ENCODE measurements at places on chromosomes 1 and 21.

GRCh38 chr1:203649551-203649998 lies 22.9 kb downstream of the ATP2B4 start:
- no peak for DNase-seq

DNA sequence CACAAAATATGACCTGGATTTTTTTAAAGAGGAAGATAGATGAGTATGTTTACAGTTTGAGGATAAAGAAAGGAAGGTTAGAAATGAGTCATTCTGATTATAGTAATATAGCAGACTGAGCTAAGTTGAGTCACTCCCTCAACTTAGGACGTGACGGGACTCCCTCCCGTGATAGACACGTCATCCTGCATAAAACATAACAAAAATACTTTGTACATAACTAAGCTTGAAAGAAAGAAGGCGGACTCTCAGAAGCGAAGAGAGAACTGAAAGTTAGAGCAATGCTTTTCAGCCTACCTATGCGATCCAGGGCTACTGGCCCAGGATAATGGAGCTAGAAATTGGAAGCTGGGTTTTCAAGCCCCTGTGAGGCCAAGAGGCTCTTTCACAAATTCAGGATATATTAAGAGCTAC lies 53.0 kb upstream of the DESI2 start:
- peak; percentile 6 for DNase-seq

GRCh38 chr1:94819945-94820746 lies at the start of gene SLC44A3:
Gene SLC44A3, plus strand, starts transcription at chr1:94820357. Its CDS starts 95 bp downstream, at chr1:94820452.
- no peak for DNase-seq

GRCh38 chr21:37615962-37616361 lies 249.4 kb downstream of the DYRK1A start:
- no peak for DNase-seq

GRCh38 chr1:185894791-185895190 lies 160.6 kb downstream of the HMCN1 start:
- DNase-seq: no peak

DNA sequence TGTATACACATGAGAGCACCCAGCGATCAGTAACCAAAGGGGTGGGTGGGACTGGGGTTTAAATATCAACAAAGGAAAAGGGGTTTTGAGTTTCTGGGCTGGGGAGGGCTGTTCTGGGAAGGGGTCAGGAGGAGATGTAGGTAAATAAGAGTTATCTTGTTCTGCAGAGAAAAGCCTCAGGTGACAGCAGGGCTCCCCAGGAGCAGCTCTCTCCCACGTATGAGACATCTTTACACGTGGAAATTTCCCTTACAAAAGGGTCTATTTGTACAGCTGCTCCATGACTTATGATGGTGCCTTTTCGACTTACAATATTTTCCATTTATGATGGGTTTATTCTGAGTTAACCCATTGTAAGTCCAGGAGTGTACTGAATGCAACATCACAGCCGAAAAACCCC lies 16.3 kb upstream of the PADI2 start:
- no peak for DNase-seq

DNA sequence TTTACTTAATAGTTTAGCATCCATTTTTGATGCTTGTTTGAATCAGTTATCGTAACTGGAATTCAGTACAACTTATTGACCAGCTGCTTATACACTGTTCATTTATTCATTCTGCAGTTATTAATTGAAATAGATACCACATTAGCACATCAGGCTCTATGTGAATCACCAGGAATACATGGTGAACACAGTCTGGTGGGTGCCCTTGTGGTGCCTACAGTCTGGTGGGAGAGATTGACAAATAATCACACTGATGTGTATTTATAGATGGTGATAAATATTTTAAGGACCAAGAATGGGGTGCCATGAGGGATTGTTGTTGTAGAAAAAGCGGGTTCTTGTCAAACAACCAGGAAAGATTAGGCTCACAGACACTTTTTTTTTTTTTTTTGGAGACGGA lies 87.6 kb downstream of the ZFYVE9 start:
- DNase-seq: no peak

GRCh38 chr1:208933984-208934525 lies 649.5 kb upstream of the CAMK1G start:
- DNase-seq: no peak

- DNase-seq: peak; percentile 76
These were observed 19.7 kb upstream of the FASLG start for GRCh38 chr1:172638885-172639831.

DNA sequence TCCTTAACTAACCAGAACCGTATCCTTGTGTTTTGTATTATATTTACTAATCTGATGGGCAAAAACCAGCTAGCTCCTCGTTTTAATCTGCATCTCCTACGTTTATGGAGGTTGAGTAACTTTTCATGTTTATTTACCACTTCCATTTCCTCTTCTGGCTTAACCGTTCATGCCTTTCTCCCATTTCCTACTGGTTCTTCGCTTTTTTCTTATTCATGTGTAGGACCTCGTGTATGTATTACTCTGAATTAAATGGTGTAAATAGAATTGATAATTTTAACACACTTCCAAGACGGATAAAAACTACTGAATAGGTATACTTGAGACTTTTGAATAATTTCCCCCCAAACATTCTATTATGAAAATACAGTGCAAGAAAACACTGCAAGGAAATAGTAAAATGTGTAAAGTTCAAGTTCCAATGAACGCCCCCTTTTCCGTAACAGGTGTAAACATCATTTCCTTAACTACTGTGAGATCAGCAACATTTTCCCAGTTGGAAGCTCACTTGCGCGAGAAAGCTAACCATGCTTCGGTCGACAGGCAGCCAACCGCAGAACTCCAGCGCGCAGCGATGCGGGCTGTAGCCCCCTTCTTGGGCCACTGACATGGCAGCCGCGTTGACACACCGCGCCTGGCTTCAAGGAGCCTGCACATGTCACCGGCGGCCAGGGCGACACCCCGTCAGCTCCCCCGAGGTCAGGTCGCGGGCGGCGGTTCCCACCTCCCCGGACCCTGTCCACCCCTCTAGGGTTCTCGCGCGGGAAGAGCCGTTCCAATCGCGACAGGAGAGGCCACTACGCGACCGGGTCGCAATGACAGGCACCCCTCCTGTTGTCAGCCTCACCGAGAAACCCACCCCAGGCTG lies 816 bp downstream of the EDEM3 start:
- peak; percentile 26 for DNase-seq

DNA sequence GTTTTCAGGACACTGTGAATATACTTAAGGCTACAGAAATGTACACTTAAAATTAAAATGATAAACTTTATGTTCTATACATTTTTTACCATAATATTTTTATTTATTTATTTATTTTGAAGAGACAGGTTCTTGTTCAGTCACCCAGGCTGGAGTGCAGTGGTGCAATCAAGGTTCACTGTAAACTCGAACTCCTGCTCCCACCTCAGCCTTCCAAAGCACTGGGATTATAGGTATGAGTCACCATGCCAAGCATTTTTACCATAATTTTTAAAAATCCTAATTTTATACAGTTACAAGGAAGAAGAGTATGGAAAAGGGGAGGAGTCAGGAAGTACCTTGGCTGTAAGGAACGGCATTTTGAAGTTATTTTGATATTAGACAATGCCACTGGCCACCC lies 23.6 kb upstream of the ANGPTL3 start:
- no peak for DNase-seq

DNA sequence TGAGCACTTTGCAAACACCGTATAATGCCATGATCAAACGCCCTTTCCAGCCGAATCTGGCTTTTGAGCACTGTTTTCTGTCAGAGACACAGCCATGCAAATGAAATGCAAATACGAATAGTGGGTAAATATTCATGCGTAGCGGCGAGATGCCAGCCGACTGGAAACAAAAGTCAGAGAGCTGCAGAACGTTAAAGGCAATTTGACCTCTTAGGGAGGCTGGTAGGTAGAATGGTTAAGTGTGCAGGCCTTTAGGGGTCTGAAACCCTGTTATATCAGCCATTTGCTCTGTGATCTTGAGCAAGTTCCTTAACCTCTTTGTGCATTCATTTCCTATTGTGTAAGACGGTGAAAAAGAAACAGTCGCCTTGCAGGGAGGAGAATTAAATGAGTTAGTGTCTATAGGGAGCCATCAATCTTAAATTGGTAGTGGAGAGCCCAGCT lies 6.5 kb upstream of the SDHB start:
- DNase-seq: no peak

GRCh38 chr1:236282425-236282716 lies 613 bp upstream of the ERO1B start:
- no peak for DNase-seq

Measured in stimulated activated CD4-positive, alpha-beta T cell treated with anti-CD3 and anti-CD28 coated beads, TNF-alpha, amount 100 ng/mL, for 48 hours (primary cell).